ENCODE measurements at places on chromosomes 7 and 10. TPM values are rescaled to one million over a fixed set of nuclear protein-coding genes. Genes with fewer than 3 reads are reported as not detected.

- H3K4me3 ChIP-seq = no peak overlapping the region
- no peaks in the 10 kb centered on the region for H3K27me3 ChIP-seq
- no peak overlapping the region for H3K27ac ChIP-seq
- H3K36me3 ChIP-seq = no peaks in the 10 kb centered on the region
- H3K4me1 ChIP-seq = no peaks in the 10 kb centered on the region
- DNase-seq = no peak
These were observed 351.1 kb upstream of the ETV1 start for GRCh38 chr7:14340393-14341074.

Gene MEOX2
- total RNA-seq = 9.5 TPM

GRCh38 chr10:78620985-78621799 is 447.6 kb upstream of the ZMIZ1 start:
- no peaks in the 10 kb centered on the region for H3K27me3 ChIP-seq
- H3K27ac ChIP-seq = no peak overlapping the region
- H3K4me3 ChIP-seq = no peak overlapping the region
- no peak for DNase-seq

DNA sequence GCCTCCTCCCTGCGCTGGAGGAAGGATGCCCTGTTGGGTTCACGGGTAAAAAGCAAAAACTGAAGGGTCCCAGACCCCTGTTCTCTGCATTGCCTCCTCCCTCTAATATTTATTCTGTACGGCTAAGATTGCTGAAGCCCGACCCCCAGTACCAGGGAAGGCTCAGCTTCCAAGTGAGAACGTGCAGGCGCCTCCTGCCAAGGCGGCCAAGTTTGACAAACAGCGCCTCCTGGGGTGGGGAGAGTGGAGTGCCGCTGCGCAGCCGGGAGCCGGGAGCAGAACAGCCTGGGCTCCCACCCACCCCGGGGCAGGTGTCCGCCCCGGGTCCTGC is 4.7 kb upstream of the EBF3 start:
- peaks cover 45% of the 10 kb centered on the region for H3K27me3 ChIP-seq
- H3K36me3 ChIP-seq = no peaks in the 10 kb centered on the region
- H3K4me3 ChIP-seq = no peak overlapping the region
- H3K27ac ChIP-seq = no peak overlapping the region
- no peaks in the 10 kb centered on the region for H3K4me1 ChIP-seq
- no peak for DNase-seq

Gene NPC1L1
- total RNA-seq = not detected

DNA sequence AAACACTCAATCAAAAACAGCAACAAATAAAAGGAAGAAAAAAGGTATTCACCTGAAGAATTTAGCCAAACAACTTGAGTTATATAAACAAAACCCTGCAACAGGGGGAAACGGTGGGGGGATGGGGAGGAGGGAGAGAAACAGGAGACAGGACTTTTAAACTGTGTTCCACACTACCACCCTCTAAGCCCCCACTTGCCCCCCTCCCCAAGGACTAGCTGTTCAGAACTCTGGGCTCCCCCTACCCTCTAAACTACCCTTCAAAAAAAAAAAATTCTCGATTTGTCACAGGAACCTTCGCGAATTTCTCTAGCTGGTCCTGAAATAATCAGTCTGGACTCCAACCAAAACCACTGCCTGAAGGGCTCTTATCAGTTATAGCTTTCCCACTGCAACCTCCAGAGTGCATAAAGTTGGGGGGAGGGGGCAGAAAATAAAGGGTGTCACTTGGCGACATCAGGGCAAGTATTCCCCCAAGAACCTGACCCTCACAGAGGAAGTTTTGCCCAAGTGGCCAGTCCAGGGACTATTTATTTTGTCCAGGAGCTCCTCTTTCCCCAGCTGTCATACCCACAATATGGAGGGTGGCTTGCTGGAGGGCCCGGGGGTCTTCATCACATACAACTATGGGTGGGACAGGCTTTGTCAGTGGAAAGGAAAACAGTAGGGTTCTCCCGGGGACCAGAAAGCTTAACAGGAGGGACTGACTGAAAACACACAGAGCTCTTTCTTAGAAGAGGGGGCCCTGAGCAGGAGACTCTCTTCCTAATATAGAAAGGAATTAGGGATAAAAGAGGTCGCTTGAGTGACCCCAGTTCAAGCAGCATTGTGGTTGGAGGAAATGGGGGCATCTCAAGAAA is 1.3 kb downstream of the UBE2H start:
- no peaks in the 10 kb centered on the region for H3K36me3 ChIP-seq
- peak overlapping the region; percentile 74 for H3K4me3 ChIP-seq
- H3K4me1 ChIP-seq = peaks cover 5% of the 10 kb centered on the region

DNA sequence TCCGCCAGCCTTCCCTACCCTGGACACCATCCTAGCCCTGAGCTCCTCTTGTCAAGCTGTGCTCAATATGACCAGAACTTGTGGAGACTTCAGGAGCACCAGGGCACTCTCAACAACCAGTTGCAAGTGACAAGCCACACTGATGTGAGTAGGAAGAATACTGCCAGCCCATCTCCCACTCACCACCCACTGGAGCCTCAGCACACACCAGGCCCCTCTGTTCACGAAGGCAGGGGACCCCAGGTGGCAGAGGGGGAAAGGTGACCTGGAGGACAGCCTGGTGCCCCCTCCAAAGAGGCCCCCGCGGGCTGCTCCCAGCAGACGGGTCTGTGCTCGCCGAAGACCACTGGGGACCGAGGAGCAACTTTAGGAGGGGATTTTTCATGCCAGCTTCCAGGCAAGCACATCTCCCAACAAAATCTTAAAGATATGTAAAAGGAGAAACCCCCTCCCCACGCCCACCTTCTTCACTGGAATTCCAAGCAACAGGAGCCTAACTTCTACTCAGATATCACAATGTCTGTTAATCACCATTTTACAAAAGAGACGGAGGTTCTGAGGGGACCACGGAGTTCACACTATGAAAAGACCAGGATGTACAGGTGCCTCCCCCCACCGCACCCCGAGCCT is 1.0 kb downstream of the MMD2 start:
- H3K27me3 ChIP-seq = peaks cover 8% of the 10 kb centered on the region
- H3K36me3 ChIP-seq = no peaks in the 10 kb centered on the region
- no peak overlapping the region for H3K4me3 ChIP-seq
- H3K27ac ChIP-seq = no peak overlapping the region
- DNase-seq = no peak

GRCh38 chr7:24572997-24573553 is at the start of gene PALS2:
Gene PALS2, plus strand, starts transcription at chr7:24573452. Its CDS starts 50,216 bp downstream, at chr7:24623668.
- H3K27me3 ChIP-seq = no peaks in the 10 kb centered on the region
- peak within 1 kb of the TSS; percentile 70 for H3K27ac ChIP-seq
- peaks cover 6% of the 10 kb centered on the region for H3K4me1 ChIP-seq
- H3K36me3 ChIP-seq = no peaks in the 10 kb centered on the region
- H3K4me3 ChIP-seq = peak within 1 kb of the TSS; percentile 88
- peak; percentile 78 for DNase-seq

GRCh38 chr10:127386606-127387327 is 162.3 kb upstream of the NPS start:
- H3K27ac ChIP-seq = no peak overlapping the region
- DNase-seq = no peak
- no peak overlapping the region for H3K4me3 ChIP-seq
- H3K27me3 ChIP-seq = no peaks in the 10 kb centered on the region
- H3K36me3 ChIP-seq = no peaks in the 10 kb centered on the region

Gene SEMA3D
- total RNA-seq = 68.6 TPM

- no peak for DNase-seq
- H3K36me3 ChIP-seq = no peaks in the 10 kb centered on the region
- H3K27ac ChIP-seq = no peak overlapping the region
- no peaks in the 10 kb centered on the region for H3K4me1 ChIP-seq
- H3K4me3 ChIP-seq = no peak overlapping the region
These were observed 4.2 kb downstream of the NOS3 start for GRCh38 chr7:150994838-150995510.

GRCh38 chr10:127176649-127177048 is 19.7 kb downstream of the INSYN2A start:
- H3K27me3 ChIP-seq = no peaks in the 10 kb centered on the region
- H3K4me1 ChIP-seq = no peaks in the 10 kb centered on the region
- no peak overlapping the region for H3K4me3 ChIP-seq
- DNase-seq = no peak
- H3K27ac ChIP-seq = no peak overlapping the region
- H3K36me3 ChIP-seq = no peaks in the 10 kb centered on the region

Gene SLC26A5
- total RNA-seq = not detected

- no peak for DNase-seq
- no peak overlapping the region for H3K27ac ChIP-seq
- H3K36me3 ChIP-seq = no peaks in the 10 kb centered on the region
These were observed 116.0 kb upstream of the HABP2 start for GRCh38 chr10:113436851-113437250.

DNA sequence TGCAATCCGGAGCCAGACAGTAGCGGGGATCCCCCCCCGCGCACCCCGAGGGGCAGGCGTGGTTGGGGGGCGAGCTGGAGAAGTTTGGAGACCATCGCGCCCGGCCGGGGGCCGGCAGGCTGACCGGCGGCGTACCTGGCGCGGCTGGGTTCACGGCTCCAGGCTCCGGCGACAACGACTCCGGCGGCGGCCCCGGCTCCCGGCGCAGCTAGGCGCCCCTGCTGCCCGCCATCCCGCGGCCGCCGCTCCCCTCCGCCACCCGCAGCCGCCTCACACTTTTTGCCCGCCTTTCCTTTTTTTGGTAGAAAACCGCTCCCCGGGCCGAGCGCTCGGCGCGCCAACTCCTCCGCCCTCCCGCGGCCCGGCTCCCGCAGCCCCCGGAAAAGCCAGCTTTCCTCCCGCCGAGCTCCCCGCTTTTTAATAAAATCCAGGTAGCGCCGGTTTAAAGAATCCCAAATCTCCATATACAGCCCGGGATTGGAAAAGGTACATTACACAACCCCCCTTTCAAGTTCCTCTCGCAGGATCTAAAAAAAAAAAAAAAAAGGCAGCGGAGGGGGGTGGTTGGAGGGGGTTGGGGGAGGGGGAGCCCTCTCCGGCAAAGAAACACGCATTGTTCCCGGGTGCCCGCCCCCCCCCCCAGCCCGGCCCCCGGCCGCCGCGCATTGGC is at the start of gene TNRC18:
Gene TNRC18 (minus strand): TSS at position 529 of the 670 bp plus-strand sequence. CDS start 2,588 bp downstream, outside the sequence.
- H3K4me3 ChIP-seq = peak within 1 kb of the TSS; percentile 78
- peak; percentile 69 for DNase-seq
- peaks cover 5% of the 10 kb centered on the region for H3K4me1 ChIP-seq
- no peaks in the 10 kb centered on the region for H3K36me3 ChIP-seq
- H3K27me3 ChIP-seq = no peaks in the 10 kb centered on the region

GRCh38 chr10:103542764-103543616 is 49.5 kb downstream of the NEURL1 start:
- peak overlapping the region; percentile 33 for H3K4me3 ChIP-seq
- H3K36me3 ChIP-seq = no peaks in the 10 kb centered on the region
- peak overlapping the region; percentile 57 for H3K27ac ChIP-seq
- H3K27me3 ChIP-seq = no peaks in the 10 kb centered on the region
- peak; percentile 54 for DNase-seq

DNA sequence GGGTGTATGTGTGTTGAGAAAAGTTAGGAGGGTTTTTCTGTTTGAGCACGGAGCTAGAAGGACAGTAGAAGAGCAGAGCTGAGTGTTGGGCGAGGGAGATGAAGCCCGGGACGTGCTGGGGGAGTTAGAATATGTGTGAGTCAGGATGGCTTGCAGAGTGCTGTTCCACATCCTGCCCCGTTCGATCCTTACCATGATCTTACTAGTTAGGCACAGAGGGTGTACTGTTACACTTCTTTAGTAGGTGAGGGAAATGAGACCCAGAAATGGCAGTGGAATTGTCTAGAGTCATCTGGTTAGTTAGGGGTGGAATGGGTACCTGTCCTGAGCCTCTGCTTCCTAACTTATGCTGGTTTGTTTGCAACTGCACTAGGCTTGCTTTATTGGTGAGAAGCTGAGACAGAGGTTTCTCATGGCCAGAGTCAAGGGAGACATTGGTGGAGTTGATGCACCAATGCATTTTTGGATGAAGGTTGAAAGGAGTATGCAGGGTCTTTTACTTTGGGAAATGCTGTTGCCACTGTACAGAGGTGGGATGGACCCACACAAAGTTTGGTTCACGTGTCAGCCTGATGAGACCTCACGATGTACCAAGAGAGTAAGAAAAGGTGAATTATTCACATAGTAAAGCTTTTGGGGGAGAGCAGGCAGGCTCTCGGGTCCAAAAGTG is 42.4 kb downstream of the CCNY start:
- H3K27me3 ChIP-seq = no peaks in the 10 kb centered on the region
- H3K27ac ChIP-seq = peak overlapping the region; percentile 73
- no peaks in the 10 kb centered on the region for H3K4me1 ChIP-seq
- no peaks in the 10 kb centered on the region for H3K36me3 ChIP-seq

Gene TRIL
- total RNA-seq = 7.4 TPM

GRCh38 chr7:75734586-75735458 is 3.9 kb downstream of the HIP1 start:
- no peak overlapping the region for H3K27ac ChIP-seq
- no peak overlapping the region for H3K4me3 ChIP-seq
- DNase-seq = no peak
- no peaks in the 10 kb centered on the region for H3K27me3 ChIP-seq
- no peaks in the 10 kb centered on the region for H3K4me1 ChIP-seq
- H3K36me3 ChIP-seq = no peaks in the 10 kb centered on the region

Gene TAF6
- total RNA-seq = 67.7 TPM

- no peaks in the 10 kb centered on the region for H3K36me3 ChIP-seq
- H3K4me1 ChIP-seq = no peaks in the 10 kb centered on the region
- no peak overlapping the region for H3K4me3 ChIP-seq
- no peak overlapping the region for H3K27ac ChIP-seq
- DNase-seq = no peak
These were observed 14.5 kb downstream of the ATP6V1F start for GRCh38 chr7:128876978-128877755.

Gene PAPSS2
- 30.2 TPM for total RNA-seq

Gene NUTM2E
- total RNA-seq = 0.48 TPM

GRCh38 chr10:51667678-51668335 is 31.6 kb downstream of the CSTF2T start:
- H3K27ac ChIP-seq = no peak overlapping the region
- no peak overlapping the region for H3K4me3 ChIP-seq
- H3K27me3 ChIP-seq = no peaks in the 10 kb centered on the region
- H3K36me3 ChIP-seq = no peaks in the 10 kb centered on the region

Gene AGR2
- total RNA-seq = not detected

GRCh38 chr7:156827587-156828203 is 65.3 kb downstream of the LMBR1 start:
- no peak overlapping the region for H3K27ac ChIP-seq
- no peak for DNase-seq
- H3K4me3 ChIP-seq = no peak overlapping the region
- H3K36me3 ChIP-seq = no peaks in the 10 kb centered on the region
- no peaks in the 10 kb centered on the region for H3K4me1 ChIP-seq

DNA sequence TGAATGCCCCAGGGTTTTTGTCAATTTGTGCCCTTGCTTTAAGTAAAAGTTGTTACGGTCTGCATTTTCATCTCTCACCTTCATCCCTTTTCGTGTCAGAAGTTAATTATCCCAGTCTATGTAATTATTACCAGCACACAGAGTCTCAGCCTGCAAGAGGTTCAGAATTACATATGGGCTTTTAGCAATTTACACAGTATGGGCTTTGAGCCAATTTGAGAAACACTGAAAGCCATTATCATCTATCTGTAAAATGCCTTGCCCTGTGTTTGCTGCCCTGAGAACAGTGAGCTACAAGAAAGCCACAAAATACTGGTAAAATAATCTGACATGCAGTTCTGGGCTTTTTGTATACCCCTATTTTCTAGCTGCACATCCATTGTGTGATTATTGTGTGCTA is 125.6 kb upstream of the STEAP4 start:
- no peaks in the 10 kb centered on the region for H3K4me1 ChIP-seq
- DNase-seq = no peak
- H3K27ac ChIP-seq = no peak overlapping the region
- H3K27me3 ChIP-seq = no peaks in the 10 kb centered on the region

- H3K36me3 ChIP-seq = no peaks in the 10 kb centered on the region
- no peak overlapping the region for H3K27ac ChIP-seq
- H3K27me3 ChIP-seq = no peaks in the 10 kb centered on the region
- DNase-seq = no peak
- H3K4me3 ChIP-seq = no peak overlapping the region
- H3K4me1 ChIP-seq = no peaks in the 10 kb centered on the region
These were observed 228.2 kb downstream of the CHRM2 start for GRCh38 chr7:137096607-137097006.
